ENCODE measurements at places on chromosomes 2 and 18.

DNA sequence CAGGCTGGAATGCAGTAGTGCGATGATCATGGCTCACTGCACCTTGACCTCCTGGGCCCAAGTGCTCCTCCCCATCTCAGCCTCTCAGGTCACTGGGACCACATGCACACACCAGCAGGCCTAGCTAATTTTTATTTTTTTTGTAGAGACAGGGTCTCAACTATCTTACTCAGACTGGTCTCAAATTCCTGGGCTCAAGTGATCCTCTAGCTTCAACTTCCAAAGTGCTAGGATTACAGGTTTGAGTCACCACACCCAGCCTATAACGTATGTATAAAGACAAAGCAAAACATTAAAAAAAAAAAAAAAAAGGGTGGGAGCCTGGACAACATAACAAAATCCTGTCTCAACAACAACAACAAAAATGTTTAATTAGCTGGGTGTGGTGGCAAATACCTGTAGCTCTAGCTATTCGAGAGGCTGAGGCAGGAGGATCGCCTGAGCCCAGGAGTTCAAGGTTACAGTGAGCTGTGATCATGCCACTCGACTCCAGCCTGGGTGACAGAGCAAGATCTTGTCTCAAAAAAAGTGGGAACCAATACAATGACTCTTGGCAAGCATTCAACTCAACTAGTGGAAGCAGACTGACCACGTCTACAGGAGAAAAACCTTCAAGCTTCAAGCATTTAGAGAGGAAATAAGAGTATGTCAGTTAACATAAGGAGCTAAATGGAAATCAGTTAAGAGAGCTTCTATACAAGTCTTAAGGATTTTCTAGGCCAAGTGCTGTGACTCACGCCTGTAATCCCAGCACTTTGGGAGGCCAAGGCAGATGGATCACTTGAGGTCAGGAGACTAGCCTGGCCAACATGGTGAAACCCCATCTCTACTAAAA lies 2.6 kb downstream of the GTF3C2 start:
- DNase-seq: no peak

DNA sequence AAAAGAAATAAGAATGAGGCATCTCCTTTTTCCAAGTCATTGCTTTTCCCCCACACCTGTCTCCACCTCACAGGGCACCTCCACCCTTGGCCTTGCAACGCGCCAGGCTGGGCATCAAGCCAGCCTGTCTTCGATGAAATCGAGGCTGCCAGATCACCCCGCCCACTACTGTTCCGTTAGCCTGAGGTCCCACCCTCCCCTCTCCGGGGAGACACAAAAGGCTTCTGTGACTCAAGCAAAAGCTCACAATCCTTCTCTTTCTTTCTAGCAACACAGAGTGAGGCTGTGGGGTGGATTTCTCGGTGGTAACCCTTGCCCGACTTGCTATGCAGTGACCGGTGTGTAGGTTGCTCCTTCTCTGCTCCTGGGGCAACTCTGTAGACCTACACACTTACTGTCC lies 9.9 kb downstream of the TNP1 start:
- no peak for DNase-seq

DNA sequence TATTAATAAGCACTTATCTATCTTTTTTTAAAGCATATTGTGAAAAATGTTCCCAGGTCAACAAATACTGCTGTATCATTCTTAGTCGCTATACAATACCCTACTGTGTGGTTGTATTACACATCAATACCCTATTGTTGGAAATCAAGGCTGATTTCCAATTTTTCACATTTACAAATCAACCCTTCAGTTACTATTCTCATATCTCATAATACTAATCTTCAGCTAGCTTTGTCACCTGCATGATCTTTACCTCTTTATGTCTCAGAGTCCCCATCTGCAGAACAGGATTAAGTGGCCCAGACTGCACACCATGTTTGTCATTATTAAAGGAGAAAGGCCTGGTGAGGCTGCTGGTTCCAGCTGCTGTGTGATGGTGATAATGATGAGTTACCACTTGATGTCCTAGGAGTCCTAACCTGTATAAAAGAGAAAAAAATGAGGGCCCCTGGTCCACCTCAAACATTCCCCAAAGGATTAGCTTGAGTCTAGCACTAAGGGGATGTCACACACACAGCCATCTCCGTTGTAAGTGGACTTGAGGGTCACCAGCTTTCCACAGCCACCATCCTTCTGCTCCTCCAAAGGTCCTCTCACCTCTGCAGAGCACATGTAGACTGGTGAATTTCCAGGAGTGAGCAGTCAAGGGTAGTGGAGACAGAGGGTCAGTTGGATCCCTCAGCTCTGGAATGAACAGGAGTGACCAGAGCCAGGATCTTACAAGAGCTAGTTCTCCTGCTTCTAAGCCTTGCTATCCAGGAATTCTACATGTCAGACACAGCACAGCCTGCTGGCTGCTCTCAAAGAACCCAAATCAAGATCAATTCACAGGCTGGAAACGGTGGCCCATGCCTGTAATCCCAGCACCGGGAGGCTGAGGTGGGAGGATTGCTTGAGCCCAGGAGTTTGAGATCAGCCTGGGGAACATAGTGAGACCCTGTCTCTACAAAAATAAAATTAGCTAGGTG lies 36.0 kb upstream of the BIN1 start:
- DNase-seq: no peak

DNA sequence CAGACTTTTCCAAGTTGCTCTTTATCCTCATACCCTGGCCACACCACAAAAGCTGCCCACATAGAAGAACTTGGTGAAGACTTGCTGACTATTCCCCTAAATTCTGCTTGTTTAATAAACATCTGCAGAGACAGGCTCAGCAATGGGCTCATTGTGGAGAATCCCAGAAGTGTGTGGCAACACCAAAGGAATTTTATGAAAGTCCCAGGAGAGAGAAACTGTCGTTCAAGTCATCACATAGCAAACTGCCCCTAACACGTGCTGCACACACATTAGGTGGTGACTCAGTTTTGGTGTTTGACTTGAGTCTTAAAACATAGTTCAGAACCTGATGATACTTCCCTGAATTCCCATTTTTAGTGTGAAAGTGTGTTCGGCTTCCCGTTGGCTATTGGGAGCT lies 38.6 kb downstream of the CYP1B1 start:
- DNase-seq: no peak

DNA sequence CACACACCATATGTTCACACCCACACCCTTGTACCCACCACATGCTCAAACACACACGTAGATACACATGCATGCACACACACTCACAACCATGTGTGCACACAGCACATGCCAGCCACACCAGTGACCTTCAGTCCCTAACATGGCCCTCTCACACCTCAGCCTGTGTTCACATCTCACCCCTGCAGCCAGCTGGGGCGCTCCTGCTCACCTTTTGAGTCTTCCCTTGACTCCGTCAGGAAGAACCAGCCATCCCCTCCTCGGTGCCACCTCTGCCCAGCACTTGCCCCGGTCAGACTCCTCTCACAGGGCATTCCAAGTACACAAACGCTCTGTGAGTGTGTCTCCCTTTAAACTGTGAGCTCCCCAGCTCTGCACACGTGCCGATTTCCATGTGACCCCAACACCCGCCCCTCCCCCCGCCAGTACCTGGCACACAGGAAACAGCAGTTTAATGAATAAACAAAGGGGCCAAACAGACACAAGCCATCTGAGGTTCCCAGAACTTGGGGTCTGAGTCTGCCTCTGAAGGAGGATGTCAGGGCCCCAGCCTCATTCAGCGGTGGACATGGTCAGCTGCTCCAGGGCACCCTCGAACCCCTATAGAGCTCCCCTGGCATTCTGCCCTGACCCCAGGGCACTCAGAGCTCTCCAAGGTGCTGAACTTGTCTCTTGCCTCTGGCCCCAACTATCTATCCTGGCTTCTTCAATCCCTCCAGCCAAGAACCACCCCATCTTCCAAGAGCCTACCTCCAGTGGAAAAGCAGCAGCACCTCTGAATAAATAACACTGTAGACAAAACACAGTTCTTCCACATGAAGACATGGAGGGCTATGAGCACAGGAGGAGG lies 252.9 kb downstream of the ATAD2B start:
- no peak for DNase-seq

Measured in CD4-positive, alpha-beta T cell treated with Interleukin-21 for 1 hour (primary cell).